ENCODE measurements at places on chromosomes 7 and 10.
A peak's percentile ranks its signal among the peaks of the same experiment; 100 is the strongest.

GRCh38 chr10:20990604-20991003, 93.5 kb upstream of the NEBL start:
- no peak for DNase-seq

DNA sequence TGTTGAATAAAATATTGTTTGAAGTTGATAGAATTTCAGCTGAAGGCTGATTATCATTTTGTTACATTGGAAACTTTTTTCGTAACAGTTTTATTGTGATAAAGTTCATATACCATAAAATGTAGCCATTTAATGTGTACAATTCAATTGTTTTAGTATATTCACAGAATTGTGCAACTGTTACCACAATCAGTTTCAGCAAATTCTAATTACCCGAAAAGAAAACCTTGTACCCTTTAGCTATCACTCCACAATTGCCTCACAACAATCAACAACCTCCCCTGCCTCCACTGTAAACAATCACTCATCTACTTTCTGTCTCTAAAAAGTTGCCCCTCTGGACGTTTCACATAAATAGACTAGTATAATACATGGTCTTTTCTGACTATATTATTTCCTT, 179.7 kb upstream of the BET1 start:
- no peak for DNase-seq

DNA sequence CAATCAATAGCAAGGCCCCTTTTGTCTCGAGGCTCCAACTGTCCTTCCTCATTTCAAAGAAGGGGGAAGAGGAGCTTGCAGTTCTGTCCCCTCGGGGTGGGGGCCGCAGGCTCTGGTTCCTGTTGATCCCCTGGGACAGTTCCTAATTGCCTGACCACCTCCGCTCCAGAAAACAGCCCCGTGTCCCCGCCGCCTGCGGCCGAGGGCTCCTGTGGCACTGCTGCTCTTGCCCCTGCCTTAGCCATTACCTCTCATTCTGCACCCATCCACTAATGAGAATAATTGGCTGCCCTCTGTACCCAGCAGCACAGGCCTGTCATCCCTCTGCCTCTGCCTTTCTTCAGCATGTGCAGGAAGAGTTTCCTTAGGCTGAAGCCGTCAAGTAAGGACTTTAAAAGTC, 668.3 kb upstream of the FOXK1 start:
- DNase-seq: no peak

- DNase-seq: no peak
Measured at GRCh38 chr10:5999440-6000165, 22.3 kb upstream of the IL15RA start.

GRCh38 chr7:78099715-78100394, 301.3 kb downstream of the PHTF2 start:
- DNase-seq: no peak

DNA sequence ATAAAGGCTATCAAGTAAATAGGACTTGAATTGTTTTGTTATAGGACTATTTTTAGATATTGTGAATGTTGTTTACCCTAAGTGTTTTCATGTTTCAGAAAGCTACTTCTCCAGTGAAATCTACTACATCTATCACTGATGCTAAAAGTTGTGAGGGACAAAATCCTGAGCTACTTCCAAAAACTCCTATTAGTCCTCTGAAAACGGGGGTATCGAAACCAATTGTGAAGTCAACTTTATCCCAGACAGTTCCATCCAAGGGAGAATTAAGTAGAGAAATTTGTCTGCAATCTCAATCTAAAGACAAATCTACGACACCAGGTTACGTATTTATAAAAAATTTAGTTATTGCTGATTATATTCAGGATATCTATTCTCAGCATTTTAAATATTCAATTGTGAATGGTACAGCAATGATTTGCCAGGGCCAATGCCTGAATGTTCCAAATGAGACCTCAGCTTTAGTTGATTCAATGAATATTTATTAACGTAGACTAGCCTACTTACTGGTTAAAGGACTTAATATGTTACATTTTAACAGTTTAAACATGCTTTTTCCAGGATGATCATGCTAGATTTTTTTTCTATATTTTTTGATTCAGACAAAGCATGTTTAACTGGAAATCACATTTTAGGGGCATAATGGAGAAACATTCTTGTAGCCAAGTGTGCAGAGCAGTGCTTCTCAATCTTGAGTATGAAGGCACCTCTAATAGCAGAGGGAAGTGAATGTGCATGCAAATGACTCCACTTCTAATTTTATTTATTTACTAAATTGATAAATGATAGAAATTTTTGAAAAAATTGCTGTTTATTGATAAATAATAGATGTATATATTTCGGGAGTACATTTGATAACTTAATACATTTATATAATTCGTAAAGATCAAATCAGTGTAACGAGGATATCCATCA, 18.2 kb downstream of the ANLN start:
- DNase-seq: no peak

- no peak for DNase-seq
Measured at GRCh38 chr7:7808156-7808555, 89.7 kb upstream of the RPA3 start.

DNA sequence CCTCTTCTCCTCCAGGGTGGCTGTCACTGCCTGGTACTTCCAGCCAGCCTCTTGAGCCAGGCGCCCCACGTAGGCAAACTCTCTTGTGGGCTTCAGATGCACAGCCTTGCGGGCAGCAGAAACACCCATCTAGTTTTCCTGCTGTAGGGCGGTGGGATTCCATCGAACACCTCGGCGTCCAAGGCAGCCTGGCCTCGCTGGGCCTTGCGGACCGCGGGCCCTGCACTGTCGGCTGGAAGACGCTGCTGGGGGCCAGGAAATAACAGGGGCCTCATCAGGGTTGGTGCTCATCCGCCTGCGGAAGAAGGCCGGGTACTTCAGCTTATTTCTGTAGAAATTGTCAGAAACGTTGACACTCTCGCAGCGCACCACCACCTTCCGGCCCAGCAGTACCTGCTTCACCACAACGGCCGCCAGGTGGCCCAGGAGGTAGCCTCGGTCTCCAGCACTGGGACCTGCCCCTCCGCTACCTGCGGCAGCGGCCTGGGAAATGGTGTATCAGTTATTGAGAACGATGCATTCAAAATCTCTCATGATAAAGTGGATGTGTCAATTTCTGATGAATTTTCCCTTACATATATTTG, 61.1 kb downstream of the WDFY4 start:
- DNase-seq: no peak

DNA sequence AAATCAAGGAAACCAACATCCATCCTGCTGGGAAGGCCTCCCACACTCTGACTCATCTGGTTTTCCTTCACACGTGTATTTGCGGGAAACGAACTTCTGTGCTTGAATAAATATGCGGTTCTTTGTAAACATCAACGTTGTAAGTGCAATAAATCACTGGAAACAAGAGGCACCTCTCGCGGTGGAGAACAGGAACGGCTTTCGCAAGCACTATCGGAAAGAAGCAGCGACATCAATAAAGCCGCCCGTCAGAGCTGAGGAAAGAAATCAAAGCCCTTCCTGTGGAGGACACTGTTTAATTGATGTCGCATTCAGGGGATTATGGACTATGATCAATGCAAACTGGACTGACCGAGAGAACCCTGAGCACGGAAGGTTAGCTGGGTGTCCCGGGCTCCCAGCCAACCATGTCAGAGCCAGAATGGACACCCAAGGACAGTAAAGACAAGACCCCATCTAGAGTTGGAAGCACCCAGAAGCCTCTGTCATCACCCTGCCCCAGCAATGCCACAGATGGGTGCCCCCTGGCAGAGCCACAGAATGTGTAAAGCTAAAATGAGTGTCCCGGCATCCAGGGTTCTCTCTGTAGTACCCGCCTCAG, 37.6 kb downstream of the OAT start:
- DNase-seq: no peak

- no peak for DNase-seq
Measured at GRCh38 chr7:102122026-102122425, 164.6 kb upstream of the SH2B2 start.

- no peak for DNase-seq
Measured at GRCh38 chr10:12710157-12710556, 291.4 kb downstream of the CCDC3 start.

- no peak for DNase-seq
Measured at GRCh38 chr7:50812094-50812493, 29.4 kb upstream of the GRB10 start.

GRCh38 chr7:47349401-47349800, 232.5 kb downstream of the TNS3 start:
- DNase-seq: no peak

DNA sequence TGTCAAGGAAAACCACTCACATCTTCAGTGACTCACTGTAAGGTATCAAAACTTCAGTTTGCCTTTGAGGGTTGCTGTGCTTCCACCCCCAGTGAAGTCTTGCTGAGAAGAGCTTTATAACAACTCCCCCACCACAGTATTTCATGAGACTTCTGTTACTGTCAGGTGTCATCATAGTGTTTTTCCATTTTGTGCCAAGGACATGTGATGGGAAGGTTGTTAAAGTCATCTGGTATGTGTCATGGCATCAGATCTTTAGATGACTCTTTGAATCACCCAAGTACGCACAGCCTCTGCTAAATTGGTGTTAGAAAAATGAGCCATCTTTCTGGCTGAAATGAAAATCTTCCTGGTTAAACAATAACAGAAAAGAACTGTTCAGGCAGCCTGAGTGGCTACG, 115.0 kb upstream of the CCDC6 start:
- DNase-seq: no peak

GRCh38 chr10:49285232-49285631, 13.7 kb upstream of the C10orf71 start:
- DNase-seq: no peak

- DNase-seq: no peak
Measured at GRCh38 chr7:135704074-135704473, 23.9 kb downstream of the SLC13A4 start.

- DNase-seq: no peak
Measured at GRCh38 chr10:126097558-126098225, 201.3 kb downstream of the FANK1 start.

DNA sequence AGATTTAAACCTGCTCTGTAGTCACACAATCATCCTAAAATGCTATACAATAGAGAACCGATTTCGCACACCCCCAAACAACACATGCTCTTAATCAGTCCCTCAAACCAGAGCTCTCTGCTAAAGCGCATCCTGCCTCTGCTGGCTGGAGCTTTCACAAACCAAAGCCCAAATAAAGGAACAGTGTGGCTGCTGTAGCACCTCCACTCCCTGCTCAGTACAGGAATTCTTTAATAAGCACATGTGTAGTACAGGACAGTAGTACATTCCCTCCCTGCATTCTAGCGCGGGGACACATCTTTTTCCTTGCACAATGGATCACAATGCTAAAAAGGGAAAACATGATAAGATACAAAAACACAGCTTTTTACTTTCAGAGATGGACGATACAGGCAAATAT, 684.6 kb downstream of the MAGI2 start:
- peak; percentile 42 for DNase-seq

- no peak for DNase-seq
Measured at GRCh38 chr7:1262441-1262840, 29.8 kb downstream of the UNCX start.

DNA sequence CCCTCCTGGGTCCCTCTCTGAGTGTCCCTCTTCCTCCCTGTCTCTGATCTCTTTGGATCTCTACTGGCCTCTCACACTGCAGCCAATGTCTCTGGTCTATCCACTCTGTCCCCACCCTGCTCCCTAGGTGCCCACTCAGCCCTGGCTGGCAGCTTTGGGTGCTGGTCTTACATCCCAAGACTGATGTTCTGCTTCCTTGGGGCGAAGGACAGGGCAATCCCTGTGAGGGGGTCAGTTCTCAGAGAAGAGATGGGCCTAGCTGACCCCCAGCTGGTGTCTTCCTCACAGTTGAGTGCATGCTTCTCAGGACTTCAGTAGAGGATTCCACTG, 51.7 kb upstream of the CAMK2B start:
- no peak for DNase-seq

- DNase-seq: no peak
Measured at GRCh38 chr10:51861731-51862130, 162.3 kb upstream of the CSTF2T start.

GRCh38 chr7:144857463-144857862, 21.6 kb upstream of the TPK1 start:
- no peak for DNase-seq

DNA sequence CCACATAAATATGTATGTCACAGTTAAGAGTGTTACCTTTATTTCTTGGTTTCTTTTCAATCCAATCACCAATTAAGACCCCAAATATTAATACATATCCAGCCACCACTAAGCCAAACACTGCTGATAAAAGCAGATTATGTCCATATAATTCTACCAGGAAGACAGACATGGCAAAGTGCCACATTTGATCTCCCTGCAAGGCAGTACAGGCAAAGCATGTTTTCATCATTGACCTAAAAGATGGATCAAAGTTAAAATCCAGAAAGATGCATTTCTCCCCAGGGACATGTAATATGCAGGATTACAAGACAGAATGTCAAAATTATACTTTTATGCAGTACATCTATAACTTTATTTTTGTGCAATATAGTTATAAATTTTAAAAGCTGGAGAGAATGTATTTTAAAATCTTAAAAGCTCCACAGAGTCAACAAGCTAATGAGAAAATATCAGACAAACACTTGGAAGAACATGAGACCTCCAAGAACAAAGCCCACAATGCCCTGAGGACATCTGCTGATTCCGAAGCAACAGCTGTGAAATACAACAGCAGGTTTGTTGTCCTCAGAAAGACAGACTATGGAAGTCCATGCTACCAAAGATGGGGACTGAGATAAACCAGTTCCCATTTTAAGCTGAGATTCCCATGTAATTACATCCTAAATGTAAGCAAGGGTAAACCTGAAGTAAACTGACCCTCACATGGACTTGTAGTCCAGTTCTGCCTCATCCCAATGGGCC, 54.5 kb upstream of the TOMM7 start:
- DNase-seq: no peak

DNA sequence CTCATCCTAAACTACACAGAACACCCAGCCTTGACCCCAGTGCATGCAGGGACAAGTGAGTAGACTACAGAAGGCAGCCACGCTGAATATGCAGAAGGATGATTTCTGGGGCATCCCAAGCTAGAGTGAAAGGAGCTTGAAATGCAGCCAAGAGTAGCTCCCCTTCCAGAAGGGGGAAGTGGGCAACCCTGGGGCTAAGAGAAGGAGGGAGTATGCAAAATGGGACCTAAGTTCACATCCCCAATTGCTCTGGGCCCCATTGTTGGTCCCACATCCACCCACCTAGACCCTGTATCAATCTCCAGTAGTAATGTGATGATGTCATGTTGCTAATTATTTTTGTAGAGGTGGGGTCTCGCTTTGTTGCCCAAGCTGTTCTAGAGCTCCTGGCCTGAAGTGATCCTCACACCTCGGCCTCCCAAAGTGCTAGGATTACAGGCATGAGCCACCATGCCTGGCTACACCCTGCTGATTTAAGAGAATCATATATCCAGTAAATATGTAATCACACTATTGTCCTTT, 5.6 kb upstream of the PSTK start:
- no peak for DNase-seq
